ENCODE measurements at places on chromosomes 16 and 17. TPM values are rescaled to one million over a fixed set of nuclear protein-coding genes. Genes with fewer than 3 reads are reported as not detected.

DNA sequence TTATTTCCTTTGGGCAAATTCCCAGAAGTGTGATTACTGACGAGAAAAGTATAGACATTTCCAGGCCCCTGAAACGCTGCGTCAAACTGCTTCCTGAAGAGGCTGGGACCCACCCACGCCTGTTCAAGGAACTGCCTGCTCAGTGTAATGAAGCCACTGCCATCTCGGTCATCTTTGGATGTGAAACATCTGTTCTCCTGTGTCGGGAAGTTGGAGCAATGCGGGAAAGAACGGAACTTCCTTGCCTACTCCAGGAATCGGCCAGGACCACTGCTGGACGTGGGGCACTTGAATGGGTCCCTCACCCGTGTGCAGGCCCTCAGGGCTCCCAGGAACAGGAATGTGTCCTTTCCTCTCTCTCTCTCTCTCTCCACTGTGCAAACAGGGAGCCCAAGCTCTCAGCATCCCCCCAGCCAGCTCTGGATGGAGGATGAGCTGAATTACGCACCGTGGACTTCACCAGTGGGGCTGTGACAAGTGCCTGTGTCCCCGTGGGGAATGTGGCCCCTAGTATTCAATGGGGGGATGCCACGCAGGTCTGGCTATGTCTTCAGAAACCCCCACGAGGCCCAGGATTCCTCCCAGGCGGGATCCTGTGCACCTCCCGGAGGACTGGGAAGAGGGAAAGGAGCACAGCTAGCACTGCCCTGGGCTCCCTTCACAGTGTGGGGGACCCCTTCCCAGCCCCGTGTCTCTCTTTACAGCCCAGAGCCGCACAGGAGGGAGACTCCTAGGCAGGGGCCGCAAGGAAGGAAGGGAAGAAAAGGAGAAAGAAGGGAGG is 18.3 kb upstream of the LITAF start:
- DNase-seq = peak; percentile 86

DNA sequence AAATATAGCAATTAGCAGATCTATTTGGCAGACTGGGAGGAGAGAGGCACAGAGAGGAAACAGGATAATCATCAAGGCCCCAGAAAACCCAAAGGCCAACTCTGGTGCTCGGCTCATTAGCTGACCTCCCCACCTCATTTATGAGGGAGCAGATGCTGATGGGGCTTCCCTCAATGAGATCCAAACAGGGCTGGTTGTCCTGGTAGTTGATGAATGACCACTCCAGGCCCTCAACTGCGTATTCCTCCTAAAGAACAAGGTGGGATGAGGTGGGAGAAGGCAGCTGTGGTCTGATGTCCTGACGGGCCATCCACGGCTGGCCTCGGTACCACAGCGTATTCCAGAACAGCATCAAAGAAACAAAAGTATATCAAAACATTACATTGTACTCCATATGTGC is 20.8 kb downstream of the ZNHIT3 start:
- DNase-seq = no peak

DNA sequence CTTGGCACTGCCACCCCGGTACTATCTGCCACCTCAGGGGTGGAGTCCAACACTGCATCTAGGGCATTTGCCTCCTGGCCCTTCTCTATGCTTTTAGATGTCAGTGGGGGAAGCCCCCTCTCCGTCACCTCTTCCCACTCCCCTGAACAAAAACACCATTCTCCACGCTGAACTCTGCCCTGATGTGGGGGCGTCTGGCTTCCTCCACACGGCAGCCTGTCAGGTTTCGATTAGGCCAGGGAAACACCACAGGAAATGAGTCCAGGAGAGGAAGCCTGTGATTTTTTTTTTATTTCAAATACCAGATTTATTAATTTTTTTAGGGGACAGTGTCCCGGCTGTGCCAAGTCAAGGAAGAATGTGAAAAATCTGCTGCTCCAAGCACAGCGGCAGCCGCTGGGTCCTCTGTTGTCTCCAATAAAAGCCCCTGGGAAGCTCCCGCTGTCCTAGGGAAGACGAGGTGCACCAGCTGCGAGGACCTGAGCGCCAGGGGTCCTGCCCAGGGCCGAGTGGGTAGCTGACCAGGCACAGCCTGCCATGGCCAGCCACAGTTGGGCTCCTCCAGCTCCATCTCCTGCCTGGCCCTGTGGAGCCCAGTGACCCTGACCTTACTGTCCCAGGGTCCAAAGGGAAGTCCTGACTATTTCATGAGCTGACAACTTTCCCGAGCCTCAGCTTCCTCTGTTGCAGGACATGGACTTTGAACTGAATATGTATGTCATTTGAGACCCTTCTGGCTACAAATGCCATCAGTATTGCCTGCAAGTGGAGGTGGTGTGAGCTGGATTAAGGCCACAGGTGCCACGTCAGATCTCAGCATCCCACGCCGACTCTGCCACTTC is 336.7 kb downstream of the FOXL1 start:
- no peak for DNase-seq

DNA sequence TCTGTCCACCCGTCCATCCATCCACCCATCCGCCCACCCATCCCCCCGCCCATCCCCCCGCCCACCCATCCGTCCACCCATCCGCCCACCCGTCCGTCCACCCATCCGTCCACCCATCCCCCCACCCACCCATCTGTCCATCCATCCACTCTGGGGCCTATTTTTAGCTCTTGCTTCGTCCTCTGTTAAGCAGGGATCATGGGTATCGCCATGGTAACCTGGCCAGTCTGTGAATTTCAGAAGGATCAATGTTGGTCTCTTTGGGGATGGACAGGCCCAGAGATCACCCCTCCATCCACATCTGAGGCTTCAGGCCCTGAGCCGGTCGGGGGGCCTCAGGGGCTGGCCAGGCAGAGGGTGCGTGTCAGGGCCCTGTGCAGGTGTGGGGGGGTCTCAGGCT is 15.2 kb upstream of the DPEP1 start:
- DNase-seq = no peak

DNA sequence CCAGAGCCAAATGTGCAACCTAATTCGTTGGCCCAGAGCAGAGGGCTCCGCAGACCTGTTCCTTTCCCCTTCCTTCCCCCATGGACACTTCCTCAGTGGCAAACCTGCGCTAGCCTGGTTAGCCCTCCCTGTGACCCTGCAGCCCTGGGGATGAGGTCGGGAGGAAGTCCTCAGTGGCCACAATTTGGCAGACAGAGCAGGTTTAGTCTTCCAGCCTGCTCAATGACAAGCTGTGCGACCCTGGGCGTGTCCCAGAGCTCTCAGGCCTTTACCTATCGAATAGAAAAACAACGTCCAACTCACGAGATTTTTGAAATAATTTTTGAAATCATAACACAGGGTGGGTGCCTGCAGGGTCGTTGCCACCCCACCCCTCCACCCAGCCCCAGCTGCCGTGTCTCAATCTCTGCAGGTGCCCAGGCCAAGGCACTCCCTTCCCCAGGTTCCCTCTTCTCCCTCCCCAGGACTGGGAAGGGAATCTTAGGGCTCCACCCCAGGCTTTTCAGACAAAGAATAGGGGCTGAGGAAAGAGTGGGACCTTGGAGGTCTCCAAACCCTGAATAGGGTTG is 1.4 kb downstream of the HBM start:
- no peak for DNase-seq

- no peak for DNase-seq
Measured at GRCh38 chr16:67429799-67430503, 970 bp upstream of the HSD11B2 start.

DNA sequence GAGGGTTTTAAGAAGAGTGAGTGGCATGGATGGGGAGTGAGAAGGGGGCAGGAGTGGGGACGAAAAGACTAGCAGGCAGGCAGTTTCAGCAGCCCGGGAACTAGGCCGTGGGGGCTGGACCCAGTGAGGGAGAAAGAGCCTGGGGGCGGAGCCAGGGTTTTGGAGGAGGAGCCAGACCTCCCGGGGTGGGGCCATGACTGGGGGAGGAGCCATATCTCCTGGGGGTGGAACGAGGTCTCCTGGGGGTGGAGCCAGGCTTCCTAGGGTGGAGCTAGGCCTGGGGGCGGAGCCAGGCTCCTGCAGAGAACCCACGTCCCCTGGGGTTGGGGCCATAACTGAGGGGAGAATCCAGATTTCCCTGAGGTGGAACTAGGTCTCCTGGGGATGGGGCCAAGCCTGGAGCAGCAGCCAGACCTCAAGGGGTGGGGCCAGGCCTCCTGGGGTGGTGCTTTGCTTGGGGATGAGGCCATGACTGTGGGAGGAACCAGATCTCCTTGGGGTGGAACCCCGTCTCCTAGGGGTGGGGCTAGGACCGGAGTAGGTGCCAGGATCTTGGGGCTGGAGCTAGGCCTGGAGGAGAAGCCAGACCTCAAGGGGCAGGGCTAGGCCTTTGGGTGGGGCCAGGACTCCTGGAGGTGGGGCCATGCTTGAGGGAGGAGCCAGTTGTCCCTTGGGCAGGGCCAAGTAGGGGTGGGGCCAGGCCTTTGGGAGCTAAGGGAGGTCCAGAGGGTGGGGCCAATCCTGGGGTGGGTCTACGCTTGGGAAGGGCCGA is 41.7 kb upstream of the JPH3 start:
- DNase-seq = no peak

DNA sequence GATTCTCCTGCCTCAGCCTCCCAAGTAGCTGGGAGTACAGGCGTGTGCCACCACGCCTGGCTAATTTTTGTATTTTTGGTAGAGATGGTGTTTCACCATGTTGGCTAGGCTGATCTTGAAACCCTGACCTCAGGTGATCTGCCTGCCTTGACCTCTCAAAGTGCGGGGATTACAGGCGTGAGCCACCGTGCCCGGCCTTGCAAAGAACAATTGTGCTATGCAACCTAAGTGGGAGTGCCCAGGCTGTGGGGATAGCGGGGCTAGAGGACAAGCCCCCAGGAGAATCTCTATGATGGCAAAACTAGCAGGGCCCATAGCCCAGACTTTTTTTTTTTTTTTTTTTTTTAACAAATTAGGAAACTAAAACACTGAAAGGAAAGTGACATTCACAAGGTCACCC is 2.0 kb upstream of the GPR179 start:
- no peak for DNase-seq

DNA sequence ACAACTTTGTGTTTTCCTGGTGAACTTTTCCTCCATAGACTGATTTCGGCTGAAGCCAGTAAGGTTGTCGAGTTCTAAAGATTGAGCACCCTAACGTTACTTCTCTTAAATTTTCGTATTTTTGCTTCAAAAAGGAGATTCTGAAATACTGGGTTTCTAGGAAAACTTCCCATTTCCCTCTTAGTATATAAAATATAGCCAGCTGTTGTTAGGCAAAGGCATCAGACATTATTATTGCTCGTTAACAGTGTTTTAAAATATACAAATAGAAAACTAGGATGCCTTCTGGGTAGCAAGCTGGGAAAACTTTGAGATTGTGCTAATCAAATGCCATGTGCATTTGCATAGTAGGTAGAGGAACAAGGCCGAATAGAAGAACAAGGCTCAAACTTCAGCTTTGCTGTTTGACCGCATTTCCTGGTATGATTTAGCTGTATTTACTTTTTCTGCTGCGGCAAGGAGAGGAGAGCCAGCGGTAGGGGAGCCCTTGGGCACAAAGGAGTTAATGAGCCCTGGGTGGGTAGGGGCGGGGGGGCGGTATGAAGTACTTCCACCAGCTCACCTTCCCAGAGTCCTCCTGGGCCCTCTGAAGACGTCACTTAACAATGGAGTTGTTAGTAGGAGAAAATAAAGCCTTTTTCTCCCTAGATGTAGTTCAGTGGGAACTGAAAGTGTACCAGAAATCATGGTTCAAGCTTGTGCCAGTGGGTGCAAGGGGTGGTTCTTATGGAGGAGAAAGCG is 151.9 kb downstream of the MSI2 start:
- DNase-seq = no peak

- no peak for DNase-seq
Measured at GRCh38 chr17:29880031-29880430, 50.0 kb downstream of the SSH2 start.

Gene KRT20
- total RNA-seq = not detected

Gene MYH2
- total RNA-seq = not detected

GRCh38 chr17:10149573-10150399 is 48.6 kb downstream of the GAS7 start:
- DNase-seq = no peak

GRCh38 chr16:27816561-27816960 is 247.0 kb downstream of the GSG1L start:
- DNase-seq = no peak

Gene TEKT1
- not detected for total RNA-seq

GRCh38 chr17:21460358-21460757 is 84.2 kb downstream of the KCNJ12 start:
- no peak for DNase-seq

Gene DDX52
- total RNA-seq = 14.9 TPM

DNA sequence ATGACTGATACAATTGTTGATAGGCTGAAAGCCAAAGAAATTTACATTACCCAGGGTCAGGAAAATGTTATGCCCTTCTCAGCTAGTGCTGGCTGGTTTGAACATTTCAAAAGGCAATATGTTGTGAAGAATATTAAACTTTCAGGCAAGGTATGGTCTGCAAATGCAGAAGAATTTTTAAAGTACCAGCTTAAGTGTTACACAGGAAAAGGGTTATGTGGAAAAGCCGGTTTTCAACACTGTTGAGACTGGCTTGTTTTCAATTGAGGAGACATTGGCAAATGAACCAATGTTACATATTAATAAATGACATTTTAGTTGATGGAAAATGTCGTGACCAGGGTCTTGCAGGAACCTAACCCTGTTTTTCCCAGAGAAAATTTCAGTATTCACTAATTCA is 215.8 kb upstream of the TBX2 start:
- no peak for DNase-seq

- no peak for DNase-seq
Measured at GRCh38 chr17:57305908-57306504, 49.7 kb downstream of the MSI2 start.

DNA sequence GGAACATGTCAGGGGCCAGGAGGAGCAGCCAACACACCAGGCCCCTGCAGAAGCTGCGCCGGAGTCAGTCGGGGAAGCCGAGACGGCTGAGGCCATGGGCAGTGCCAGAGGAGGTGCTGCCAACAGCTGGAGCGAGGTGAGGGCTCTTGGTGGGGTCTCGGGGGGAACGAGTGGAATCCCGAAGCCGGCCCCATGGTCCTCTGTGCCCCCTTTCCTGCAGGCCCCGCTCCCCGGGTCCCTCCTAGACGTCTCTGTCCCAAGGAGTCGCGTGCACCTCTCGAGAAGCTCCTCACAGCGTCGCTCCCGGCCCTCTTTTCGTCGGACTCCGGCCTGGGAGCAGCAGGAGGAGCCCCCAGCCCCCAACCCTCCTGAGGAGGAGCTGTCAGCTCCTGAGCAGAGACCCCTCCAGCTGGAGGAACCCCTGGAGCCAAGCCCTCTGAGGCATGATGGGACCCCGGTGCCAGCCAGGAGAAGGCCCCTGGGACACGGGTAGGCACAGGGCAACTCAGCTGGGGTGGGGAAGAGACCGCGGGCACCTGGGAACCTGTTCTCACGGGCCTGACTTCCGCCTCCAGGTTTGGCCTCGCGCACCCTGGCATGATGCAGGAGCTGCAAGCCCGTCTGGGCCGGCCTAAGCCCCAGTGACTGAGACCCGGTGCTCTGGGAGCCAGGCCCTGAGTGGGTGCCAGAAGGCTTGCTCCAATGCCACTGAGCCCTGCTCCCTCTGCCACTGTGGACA is 3.6 kb downstream of the APOBR start:
- peak; percentile 48 for DNase-seq

Gene TSEN54
- total RNA-seq = 6.1 TPM
